Uterine smooth muscle cell (primary cell): ENCODE measurements at places on chromosomes 2 and 18. TPM values are rescaled to one million over a fixed set of nuclear protein-coding genes. Genes with fewer than 3 reads are reported as not detected.

OTX1 gene
- total RNA-seq = 0.25 TPM in 1 of 2 replicates, not detected in the other

ST6GAL2 gene
- total RNA-seq = 0.11 and 0.25 TPM in 2 replicates

LHCGR gene
- total RNA-seq = not detected in 2 replicates

MOGAT1 gene
- not detected in 2 replicates for total RNA-seq

ICOS gene
- total RNA-seq = not detected in 2 replicates

HOXD8 gene
- total RNA-seq = 2.4 and 4.4 TPM in 2 replicates

PHLPP1 gene
- total RNA-seq = 6.6 and 7.2 TPM in 2 replicates

MAP2 gene
- 2.4 and 13.4 TPM in 2 replicates for total RNA-seq

UGT1A8 gene
- 0.12 TPM in 1 of 2 replicates, not detected in the other for total RNA-seq

EHBP1 gene
- 76.9 and 83.9 TPM in 2 replicates for total RNA-seq

LYPD1 gene
- 0.22 and 1.1 TPM in 2 replicates for total RNA-seq

UBXN4 gene
- 83.4 and 95.3 TPM in 2 replicates for total RNA-seq

FN1 gene
- 2,380 and 5,716 TPM in 2 replicates for total RNA-seq

LTBP1 gene
- 502 and 503 TPM in 2 replicates for total RNA-seq

PSD4 gene
- total RNA-seq = 5.1 and 10.0 TPM in 2 replicates

HPCAL1 gene
- total RNA-seq = 32.2 and 42.5 TPM in 2 replicates

SLC4A3 gene
- 4.3 and 9.5 TPM in 2 replicates for total RNA-seq

MAPRE3 gene
- total RNA-seq = 6.6 and 8.4 TPM in 2 replicates

PLGLB1 gene
- 0.22 and 0.50 TPM in 2 replicates for total RNA-seq

RAB6C gene
- total RNA-seq = under 0.01 TPM in 1 of 2 replicates, not detected in the other

NPPC gene
- 1.3 TPM in 1 of 2 replicates, not detected in the other for total RNA-seq

GPR45 gene
- not detected in 2 replicates for total RNA-seq

TTC31 gene
- 24.4 and 26.9 TPM in 2 replicates for total RNA-seq

PSTPIP2 gene
- total RNA-seq = 3.1 and 4.0 TPM in 2 replicates

CHRNG gene
- not detected in 2 replicates for total RNA-seq

RAB27B gene
- 18.3 and 22.2 TPM in 2 replicates for total RNA-seq

RBM43 gene
- 4.8 and 6.7 TPM in 2 replicates for total RNA-seq

DUSP2 gene
- total RNA-seq = 1.7 and 2.3 TPM in 2 replicates

ATP6V1C2 gene
- under 0.01 TPM in 1 of 2 replicates, not detected in the other for total RNA-seq

KIAA2012 gene
- total RNA-seq = not detected in 2 replicates

MLPH gene
- total RNA-seq = 29.1 and 110 TPM in 2 replicates

SNTG2 gene
- total RNA-seq = 0.11 TPM in 1 of 2 replicates, not detected in the other

UPP2 gene
- total RNA-seq = not detected in 2 replicates

ANKRD53 gene
- total RNA-seq = 0.22 and 0.50 TPM in 2 replicates

RIOK3 gene
- total RNA-seq = 52.2 and 56.6 TPM in 2 replicates

SLC38A11 gene
- total RNA-seq = 0.22 and 1.5 TPM in 2 replicates

STK25 gene
- 170 and 196 TPM in 2 replicates for total RNA-seq

CYP27C1 gene
- total RNA-seq = not detected in 2 replicates

CPLX4 gene
- total RNA-seq = not detected in 2 replicates
